ENCODE measurements at places on chromosomes 4 and X.

DNA sequence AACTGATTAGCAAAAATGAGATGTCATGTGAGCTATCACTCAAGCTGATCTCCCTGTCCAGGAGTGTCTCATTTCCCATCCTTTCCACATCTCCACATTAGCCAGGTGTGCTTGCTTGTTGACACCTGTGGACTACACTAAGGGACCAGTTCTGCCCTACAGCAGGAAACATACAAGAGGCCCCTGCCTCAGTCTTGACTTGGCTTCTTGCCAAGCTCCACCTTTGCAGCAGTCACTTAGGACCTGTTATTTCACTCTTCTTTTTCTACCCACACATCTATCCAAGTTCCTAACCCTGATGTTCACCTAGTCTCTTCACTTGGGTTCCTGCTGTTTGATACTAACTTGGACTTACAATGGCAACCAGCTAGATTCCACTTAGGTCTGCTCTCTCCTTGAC is 13.2 kb downstream of the FRMD7 start:
- DNase-seq: no peak

GRCh38 chr4:87716371-87717265 is 66.5 kb downstream of the DMP1 start:
- no peak for DNase-seq

DNA sequence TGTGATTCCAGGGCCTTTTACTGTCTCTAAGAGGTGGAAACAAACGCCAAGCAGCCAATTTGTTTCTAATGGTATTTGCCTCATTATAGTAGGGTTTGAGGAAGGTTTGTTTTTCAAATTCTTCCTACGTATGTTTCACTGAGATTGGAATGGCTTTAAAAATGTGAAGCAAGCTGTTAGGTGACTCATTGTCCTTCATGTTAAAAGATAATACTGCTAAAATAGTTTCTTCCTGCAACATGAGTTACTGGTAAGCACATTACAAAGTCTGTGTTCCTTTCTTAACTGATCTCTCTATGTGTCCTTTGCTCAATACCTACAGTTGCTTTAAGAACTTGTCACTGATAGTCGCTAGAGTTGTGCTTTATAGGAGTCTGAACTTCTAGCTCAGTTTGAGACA is 1183.9 kb downstream of the RPA4 start:
- no peak for DNase-seq

DNA sequence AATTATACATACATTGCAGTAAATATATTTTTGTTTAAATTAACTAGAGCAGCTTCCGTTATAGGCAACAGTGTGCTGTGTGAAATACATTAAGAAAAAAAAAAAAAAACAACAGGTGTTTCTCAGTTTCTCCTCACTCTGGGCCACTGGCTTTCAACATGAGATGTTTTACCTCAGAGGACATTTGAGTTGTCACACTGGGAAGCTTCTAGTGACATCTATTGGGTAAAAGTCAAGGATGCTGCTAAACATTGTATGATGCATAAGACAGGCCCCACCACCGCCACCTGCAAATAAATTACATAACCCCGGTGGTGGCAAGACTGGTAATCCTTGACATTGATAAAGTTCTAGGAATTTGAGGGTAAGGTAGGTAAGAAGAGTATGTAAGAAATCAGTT is 1512.2 kb downstream of the C4orf33 start:
- DNase-seq: no peak

- no peak for DNase-seq
Measured at GRCh38 chrX:29012867-29013266, 425.6 kb downstream of the IL1RAPL1 start.

GRCh38 chr4:34293459-34293858 is 1950.9 kb downstream of the ARAP2 start:
- DNase-seq: no peak

- no peak for DNase-seq
Measured at GRCh38 chr4:52197306-52197705, 146.2 kb downstream of the SPATA18 start.

- no peak for DNase-seq
Measured at GRCh38 chrX:83260288-83260687, 247.8 kb upstream of the POU3F4 start.

DNA sequence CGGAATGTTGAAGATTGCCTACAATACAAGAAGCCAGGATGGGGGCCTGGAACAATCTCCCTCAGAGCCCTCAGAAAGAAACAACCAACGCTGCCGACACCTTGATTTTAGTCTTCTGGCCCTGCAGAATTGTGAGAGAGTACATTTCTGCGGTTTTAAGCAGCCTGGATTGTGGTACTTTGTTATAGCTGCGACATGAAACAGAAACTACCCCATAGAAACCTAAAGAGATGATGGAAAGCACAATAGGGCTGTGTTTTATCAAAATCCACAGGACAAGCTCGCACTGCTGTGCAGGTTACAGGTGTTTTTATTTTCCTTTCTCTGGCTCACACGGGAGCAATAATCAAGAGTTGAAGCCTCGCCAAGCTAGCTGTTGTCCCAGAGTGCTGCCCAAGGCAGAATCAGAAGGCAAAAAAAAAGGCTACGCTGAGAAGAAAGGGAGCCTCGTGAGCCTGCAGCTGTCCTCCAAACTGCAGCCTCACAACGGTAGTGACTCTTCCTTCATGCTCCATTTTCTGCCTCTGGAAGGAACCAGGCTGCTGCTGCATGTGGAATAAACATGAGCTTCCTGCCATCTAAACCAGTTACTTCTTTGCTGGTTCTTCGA is 232.4 kb downstream of the LDB2 start:
- DNase-seq: no peak

DNA sequence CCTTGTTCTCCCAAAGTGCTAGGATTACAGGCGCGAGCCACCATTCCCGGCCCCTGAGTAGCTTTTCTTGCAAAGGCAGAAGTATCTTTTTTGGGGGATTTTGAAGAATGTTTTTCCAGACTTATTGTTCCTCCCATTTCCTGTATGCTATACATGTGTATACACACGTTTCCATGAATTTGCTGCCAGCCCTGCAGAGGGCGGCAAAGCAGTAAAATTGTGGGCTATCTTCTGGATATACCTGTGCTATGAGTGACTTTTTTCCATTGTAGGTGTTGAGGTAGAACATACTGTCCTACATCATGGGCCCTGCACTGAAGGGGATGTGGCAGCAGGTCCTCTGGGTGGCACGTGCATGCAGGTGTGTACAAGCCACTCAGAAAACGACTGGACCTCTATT is 16.9 kb upstream of the MED28 start:
- DNase-seq: peak; percentile 42

DNA sequence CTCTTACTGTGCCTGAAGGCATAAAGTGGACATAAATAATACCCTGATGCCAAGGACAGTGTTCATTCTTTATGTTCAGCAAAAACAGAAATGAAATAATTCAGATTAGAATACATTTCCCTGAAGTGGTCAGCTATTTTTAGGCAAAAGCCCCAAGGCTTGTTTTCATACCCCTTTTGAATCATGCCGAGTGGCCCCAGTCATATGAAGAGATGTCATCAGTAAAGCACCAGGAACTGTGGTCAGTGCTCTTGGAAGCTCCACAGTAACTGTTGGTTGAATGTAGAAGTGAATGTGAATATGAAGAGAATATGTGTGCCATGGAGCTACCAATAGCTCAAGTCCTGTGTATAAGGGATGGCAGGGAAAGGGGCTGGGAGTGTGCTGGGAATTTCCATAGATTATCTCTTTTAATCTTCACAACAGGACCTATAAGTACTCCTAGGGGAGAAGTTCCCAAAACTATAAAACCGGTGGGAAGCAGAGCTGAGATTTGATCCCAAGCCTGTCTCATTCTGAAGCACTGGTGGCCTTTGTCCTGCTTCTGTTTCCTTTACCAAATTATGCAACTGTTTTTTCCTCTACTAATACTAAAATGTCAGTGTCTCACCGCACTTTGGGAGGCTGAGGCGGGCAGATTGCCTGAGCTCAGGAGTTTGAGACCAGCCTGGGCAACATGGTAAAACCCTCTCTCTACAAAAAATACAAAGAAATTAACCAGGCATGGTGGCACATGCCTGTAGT is 52.6 kb downstream of the FNIP2 start:
- DNase-seq: no peak

GRCh38 chr4:143441678-143442077 is 71.8 kb upstream of the SMARCA5 start:
- DNase-seq: peak; percentile 24

- no peak for DNase-seq
Measured at GRCh38 chrX:8846266-8846665, 45.1 kb upstream of the FAM9A start.

DNA sequence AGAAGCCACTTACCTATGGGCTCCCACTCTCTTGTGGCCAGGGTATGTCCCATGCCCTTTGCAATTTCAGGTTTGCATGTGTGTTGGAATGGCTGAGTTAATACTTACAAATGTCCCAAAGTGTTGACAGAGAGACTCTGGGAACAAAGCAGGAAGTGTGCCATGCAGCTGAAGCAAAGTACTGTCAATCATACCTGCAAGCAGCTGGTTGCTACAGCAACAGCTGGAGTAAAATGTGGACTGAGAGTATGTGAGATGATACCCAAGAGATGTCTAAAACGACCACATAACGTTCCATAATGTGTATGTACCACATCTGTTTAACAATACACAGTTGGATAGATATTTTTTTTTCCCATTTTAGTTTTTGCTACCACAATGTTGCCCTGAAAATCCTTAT is 82.8 kb upstream of the CAMK2D start:
- DNase-seq: no peak

- peak; percentile 83 for DNase-seq
Measured at GRCh38 chr4:152536545-152537182, 772 bp upstream of the FBXW7 start.

DNA sequence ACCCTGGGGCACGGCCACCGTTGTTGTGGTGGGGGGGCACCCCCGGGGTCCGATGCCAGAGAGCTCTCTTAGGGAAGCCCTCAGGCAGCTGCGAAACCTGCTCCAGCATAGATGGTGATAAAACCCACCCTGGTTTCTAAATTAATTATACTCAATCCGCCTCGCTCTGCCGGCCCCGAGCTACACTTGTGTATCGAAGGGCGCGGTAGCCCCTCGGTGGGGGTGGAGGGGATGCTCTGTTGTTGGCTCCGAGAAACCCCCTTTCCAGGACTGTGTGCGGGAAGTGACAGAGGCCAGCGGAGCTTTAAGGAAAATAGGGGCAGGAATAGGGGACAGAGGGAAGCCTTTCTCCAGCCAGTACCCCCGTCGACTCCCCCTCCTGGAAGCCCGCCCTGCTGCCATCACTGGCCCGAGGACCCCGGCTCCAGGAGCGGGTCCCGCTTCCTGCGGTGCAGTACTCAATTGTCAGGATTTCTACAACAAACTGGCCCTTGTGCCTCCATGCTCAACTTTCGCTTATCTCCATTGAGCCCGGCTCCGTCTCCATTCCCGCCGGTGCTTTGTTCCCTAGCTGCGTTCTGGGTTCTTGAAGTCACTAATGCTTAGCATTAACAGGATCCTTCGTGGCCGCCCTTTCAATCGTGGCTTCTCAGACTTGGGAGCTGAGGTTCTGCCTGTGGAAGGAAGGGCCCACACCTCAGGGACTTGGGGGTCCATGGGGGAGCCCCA is 408.2 kb downstream of the BCOR start:
- DNase-seq: no peak

- DNase-seq: no peak
Measured at GRCh38 chrX:14274691-14275090, 245.0 kb upstream of the GEMIN8 start.

DNA sequence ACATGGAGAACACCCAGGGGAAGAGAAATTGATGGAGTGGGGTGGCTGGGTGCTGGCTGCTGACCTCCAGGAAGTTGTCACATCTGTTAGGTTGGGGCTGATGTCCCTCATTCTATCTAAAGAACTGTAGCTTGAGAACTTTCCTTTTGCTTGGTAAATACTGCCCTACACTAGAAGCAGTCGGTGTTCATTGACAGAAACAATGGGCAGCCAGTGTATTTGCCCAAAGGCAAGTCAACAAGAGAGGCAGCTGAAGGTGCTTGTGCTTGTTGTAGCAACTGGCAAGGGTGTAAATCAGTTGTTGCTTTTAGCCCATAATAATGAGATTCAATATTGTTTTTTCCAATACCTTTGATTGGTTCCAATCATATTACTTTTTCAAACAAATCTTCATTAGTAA is 956 bp downstream of the TMEM154 start:
- DNase-seq: no peak

GRCh38 chr4:1695913-1696312 is 11.8 kb upstream of the FAM53A start:
- no peak for DNase-seq

DNA sequence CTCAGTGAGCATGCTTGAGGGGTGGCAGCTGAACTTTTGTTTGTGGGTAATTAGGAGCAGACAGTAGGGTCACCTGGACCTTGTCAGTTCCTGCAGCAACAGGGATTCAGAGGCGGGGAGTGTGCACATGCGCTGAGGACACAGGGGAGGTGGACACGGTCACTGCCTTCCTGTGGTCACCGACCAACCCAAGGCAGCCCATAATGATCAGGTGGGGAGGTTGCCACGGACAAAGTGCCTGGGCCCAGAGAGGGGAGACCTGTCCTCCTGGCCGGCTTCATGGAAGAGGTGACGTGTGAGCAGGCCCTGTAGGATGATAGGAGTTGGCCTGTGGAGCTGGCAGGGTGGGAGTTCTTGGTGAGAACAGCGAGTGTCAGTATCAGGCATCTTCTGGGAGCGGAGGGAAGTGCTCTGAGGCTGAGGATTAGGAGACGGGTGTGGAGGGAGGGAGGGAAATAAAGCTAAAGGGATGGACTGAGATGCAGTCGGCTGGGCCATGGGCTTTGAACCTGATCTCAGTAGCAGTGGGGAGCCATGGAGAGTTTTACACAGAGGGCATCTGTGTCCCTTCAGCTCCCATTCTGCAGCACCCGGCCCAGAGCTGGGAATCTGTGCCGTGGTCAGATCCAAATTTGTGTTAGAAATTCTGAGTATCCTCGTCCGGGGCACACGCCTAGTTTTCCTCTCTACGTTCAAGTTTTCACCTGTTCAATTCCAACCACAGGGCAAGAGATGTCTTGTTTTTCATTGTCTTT is 100.0 kb downstream of the PSAPL1 start:
- DNase-seq: no peak

DNA sequence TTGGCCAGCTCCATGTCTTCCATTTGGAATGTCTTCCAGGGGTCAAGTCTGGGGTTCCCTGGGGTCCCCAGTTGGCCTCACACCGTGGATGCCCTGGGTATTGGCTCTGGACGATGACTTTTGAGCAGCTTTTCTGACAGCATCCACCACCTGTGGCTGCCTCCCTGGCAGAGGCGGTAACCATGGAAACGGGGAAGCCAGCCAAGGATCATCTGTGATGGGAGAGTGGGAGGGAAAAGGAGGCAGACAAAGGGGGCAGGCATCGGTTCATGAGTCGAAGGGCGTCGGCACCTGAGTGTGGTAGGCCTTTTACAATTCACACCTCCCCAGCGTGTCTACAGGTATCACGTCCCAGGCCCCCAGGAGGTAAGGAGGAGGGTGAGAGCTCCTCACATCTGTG is 152.2 kb downstream of the ASMT start:
- DNase-seq: no peak
